ENCODE measurements at places on chromosomes 5 and 9.

DNA sequence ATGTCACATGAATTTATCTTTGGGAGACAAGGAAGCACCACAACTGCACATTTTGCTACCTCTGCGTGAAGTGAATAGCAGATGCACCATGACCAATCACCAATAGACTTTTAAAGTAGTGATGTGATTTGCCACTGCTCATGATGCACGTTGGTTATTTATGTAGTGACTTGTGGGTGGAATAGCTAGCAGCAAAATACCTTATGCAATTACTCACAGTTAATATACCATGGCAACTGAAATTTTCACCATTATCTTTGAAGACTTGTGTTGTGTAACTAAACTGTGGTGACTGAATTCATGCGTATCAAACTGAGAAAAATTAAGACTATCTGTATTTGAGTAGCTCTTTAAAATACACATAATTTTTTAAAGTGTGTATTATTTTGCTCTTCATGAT, 46.2 kb upstream of the TUSC1 start:
- DNase-seq: no peak

GRCh38 chr5:73354406-73354805, 94.2 kb downstream of the FOXD1 start:
- no peak for DNase-seq

- no peak for DNase-seq
Measured at GRCh38 chr9:93306081-93306480, 122.1 kb downstream of the WNK2 start.

- DNase-seq: no peak
Measured at GRCh38 chr5:39025456-39025855, 48.7 kb downstream of the RICTOR start.

DNA sequence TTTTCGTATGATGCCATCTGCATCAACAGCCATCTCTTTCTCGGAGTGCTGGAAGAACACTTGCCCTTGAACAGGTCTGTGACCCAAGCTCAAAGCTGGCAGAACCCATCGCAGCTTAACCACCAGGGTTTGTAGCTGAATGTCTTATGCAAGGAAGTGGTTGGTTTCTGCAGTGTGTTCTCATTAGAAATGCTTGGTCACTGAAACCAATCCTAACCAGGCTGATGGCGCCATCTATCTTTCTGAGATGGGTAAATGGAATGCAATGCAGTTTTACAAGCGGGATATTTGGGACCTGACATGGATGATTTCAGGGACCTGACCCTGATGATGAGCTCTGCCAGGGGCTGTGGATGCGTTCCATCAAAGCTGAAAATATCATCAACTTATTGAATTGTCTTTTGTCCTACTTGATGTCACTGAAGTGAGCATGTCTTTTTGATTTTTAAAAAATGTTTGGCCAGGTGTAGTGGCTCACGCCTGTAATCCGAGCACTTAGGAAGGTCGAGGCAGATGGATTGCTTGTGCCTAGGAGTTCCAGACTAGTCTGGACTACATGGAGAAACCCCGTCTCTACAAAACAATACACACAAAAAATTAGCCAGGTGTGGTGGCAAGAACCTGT, 28.7 kb downstream of the DMRT3 start:
- DNase-seq: no peak

- no peak for DNase-seq
Measured at GRCh38 chr9:32015795-32016194, 368.6 kb upstream of the ACO1 start.

GRCh38 chr9:112793213-112793810, 42.8 kb downstream of the SNX30 start:
- DNase-seq: peak; percentile 71

- DNase-seq: no peak
Measured at GRCh38 chr5:540906-541538, 16.8 kb upstream of the SLC9A3 start.

DNA sequence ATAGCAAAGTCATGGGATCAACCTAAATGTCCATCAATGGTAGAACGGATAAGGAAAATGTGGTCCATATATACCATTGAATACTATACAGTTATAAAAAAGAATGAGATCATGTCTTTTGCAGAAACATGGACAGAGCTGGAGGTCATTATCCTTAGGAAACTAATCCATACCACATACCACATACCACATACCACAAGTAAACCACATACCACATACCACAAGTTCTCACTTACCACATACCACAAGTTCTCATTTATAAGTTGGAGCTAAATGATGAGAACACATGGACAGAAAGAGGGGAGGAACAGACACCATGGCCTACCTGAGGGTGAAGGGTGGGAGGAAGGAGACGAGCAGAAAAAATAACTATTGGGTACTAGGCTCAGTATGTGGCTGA, 154.6 kb upstream of the GHR start:
- DNase-seq: no peak

DNA sequence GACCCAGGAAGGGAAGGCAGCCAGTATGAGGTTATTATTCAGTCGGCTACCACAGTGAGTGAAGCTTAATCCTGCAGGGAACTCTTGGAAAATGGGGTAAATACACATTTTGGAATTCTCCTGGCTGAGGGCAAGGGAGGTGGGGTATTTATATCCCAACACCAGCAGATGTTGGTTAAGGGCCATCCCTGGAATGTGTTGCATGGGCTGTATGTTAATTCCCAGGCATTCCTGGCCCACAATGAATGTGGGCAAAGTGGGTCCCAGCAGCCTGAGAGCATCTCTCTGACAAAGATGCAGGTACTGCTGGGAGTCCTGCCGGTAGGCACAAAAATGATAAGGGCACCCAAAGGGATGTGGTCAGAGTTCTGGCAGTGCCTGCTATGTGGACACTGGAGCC, 2.9 kb upstream of the GPRIN1 start:
- DNase-seq: no peak

- no peak for DNase-seq
Measured at GRCh38 chr5:154165886-154166285, 24.6 kb upstream of the GALNT10 start.

GRCh38 chr9:6893350-6894131, 135.8 kb downstream of the KDM4C start:
- DNase-seq: no peak

DNA sequence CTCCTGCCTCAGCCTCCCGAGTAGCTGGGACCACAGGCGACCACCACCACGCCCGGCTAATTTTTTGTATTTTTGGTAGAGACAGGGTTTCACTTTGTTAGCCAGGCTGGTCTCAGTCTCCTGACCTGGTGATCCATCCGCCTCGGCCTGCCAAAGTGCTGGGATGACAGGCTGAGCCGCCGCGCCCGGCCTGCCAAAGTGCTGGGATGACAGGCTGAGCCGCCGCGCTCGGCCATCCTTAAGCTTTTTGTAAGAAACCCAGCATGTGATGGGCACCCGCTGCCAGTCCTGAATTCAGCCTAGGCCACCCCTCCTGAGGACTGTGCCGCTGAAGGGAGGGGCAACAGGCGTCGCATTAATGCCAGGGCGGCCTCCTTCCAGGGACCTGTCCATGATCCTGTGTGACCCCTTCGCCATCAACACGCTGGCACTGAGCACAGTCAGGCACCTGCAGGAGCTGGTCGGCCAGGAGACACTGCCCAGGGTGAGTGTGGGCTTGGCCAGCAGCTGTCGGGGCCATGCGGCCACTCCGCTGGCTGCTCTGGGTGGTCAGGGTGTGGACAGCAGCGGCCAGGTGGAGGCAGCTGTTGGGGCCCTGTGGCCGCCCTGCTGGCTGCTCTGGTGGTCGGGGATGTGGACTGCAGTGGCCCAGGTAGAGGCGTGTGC, 10.5 kb downstream of the NELFB start:
- DNase-seq: no peak

GRCh38 chr5:157955541-157956172, 96.7 kb upstream of the CLINT1 start:
- no peak for DNase-seq

DNA sequence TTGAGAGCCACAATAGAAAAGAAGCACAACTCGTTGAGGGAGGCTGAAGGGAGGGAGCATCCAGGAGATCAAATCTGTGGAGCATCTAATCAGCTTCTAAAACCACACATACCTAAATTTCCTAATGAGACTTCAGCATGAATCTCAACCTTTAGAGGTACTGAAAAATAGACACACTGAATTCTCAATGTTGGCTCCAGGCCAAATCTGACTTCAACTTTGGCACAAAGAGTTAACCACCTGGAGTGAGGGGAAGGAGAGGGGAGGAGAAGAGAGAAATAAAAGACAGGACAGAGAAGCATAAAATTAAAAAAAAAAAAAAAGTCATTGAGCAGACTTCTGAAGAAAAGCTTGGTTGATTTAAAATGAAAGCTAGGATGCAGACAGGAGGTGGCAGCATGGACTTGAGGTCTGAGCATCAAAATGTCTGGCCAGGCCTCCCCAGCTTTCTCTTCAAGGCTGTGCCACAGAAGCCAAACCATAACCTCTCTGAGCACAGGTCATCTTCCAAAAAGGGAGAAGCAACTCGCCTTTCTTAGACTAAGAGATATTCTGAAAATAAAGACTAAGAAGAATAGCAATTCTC, 205.6 kb downstream of the DENND1A start:
- no peak for DNase-seq

- DNase-seq: no peak
Measured at GRCh38 chr9:36126016-36126730, 10.4 kb upstream of the GLIPR2 start.

DNA sequence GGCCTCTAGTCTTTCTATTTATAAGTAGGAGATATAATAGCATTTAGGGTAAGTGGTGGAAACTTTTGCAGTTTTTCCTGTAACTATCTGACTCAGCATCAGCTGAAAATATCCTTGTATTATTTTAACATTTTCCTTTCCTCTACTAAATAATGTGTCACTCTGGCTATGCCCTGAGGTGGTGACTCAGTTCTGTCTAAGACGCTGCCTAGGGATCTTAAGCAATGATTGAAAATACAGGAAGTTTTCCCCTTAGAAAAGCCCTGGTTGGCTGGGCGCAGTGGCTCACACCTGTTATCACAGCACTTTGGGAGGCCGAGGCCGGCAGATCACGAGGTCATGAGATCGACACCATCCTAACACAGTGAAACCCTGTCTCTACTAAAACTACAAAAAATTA, 9.3 kb upstream of the EDIL3 start:
- DNase-seq: no peak

DNA sequence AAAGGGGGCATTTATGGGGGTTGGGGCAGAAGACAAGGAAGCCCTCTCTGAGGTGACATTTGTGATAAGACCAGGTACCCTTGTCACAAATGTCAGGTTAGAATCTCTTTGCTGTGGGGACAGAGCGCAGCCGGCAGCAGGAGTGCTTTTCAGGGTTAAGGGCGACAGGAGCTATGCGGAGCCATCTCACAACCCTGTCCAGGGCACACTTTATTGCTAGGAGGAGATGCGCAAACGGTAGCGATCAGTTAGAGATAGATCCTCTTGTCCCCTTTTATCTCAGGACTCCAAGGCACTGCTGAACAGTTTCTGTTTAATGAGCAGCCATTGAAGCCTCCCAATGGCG, 438 bp upstream of the LAMC3 start:
- no peak for DNase-seq

- DNase-seq: no peak
Measured at GRCh38 chr5:151140686-151141459, 16.7 kb downstream of the ANXA6 start.

GRCh38 chr9:16125629-16126028, 572.8 kb downstream of the CCDC171 start:
- no peak for DNase-seq

GRCh38 chr9:96386157-96386556, 2.6 kb upstream of the SLC35D2 start:
- DNase-seq: no peak

DNA sequence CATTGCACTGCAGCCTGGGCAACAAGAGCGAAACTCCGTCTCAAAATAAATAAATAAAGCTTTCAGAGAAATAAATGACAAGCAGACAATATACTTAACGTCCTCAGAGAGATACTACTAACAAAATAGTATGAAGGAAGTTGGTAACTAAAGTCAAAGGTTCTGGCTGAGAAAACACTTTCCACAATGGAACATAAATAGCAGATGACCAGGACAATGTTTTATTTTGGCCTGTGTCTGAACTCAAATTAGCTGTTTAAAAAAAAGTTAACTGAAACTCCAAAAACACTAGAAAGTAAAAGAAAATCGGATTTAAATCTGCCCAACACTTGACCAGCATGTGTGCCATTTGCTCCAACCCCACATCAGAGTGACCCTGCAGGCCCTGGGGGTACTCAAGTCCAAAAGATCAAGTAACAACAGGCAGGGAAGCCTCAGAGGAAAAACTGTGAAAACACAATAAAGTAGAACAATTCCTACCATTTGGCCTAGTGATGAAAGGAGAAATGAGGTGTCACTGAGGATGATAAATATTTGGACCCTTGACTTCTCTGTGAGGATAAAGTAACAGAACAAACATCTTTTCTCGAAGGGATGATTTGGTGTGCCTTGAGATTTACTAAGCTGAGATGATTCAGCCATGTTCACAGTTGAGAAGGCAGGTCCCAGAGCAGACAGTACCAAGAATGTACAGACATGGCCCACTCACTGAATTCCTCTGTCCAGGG, 47.7 kb downstream of the LHFPL2 start:
- DNase-seq: no peak

DNA sequence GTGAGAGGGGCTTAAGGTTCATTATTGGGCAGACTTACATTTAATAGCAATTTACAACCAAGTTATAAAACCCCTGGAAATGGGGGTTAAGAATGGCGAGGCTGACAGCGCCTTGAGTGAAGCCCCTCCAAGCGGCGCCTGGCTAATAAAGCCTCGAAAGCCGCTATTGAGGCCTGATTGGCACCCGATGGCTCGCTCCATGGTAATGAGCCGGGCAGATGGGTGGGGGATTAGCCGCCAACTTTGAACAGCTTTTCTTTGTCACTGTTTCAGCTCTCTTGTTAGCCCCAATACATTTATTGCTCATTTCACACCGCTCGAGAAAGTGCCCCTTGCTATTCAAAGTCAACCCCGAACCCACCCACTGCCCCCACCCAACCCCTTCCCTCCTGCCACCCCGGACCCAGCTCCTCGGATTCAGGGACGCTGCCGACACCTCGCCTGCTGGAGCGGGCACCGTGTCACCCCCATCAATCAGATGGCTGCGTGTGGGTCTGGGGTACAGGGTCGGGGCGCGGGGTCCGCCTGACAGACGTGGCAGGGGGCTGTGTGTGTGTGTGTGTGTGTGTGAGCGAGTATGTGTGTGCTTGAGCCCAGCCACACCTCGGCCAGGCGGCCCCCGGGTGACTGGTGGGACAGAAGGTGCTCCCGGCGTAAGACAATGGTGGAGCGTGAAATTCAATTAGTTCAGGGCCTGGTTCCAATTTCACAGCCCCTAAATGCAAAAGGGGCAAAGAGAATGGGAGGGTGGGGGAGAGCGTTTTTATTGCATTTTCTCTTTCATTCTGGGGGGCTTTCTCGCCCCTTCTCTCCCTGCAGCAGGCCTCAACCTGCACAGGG, 34.2 kb downstream of the ASS1 start:
- no peak for DNase-seq

DNA sequence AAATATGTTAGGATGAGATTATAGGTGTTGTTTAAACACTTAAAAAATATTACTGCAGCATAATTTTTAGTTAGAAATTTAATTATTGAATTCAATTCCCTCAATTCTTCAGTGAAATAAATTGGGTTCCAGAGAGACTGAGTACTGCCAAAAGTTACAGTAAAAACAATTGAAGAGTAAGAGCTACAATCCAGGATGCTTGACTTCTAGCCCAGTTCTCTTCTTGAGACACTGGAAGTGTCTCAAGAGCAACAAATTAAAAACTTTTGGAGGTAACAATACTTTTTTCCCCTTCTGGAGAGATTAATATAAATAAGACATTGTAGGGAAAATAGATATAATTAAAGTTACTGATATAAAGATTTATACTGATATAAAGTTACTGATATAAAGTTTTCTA, 8.3 kb downstream of the ITGA1 start:
- DNase-seq: no peak
